ENCODE measurements at places on chromosomes 16 and 17.

DNA sequence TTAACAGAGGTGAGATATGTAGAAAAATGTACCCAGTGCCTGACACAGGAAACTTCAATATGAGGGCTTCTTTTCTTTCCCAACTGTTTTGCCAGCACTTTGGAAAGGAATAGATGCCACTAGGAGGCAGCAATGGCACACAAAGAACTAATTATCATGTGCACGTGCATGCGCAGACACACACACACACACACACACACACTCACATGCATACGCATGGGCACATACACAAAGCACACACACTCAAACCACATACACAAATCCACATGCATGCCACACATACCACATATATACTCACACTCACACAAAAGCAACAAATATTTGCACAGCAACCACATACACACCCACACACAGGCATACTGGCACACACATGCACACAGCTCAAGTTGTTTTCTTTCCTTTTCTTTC lies 8.8 kb upstream of the CEP112 start:
- DNase-seq = no peak

GRCh38 chr16:75108792-75109731 lies 7.5 kb downstream of the LDHD start:
- peak; percentile 23 for DNase-seq

DNA sequence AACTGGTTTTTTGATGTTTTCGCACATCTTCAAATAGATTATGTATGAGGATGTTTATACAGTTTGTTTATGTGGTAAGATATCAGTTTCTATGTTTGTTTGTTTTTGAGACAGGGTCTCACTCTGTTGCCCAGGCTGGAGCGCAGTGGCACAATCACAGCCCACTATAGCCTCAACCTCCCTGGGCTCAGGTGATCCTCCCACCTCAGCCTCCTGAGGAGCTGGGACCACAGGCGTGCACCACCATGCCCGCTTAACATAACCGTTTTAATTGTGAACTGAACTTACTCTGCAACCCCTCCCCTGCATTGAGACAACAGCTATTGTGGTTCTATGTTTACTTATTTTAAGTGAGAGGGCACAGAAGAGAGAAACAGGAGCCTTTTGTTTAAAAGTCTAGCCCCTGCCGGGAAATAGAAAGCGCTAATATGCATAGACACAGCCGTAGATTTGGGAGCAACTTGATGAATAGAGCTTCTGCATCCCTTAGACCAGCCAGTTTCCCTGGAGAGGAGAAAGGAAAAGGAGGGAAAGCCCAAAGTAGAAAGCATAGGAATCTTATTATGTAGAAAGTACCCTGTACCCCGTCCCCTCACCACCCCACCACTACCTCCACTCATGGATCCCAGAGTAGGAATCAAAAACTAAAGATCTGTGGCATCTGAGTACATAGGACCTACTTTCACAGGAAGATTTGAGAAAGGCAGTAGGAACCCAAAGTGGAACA lies 19.6 kb upstream of the APPBP2 start:
- DNase-seq = no peak

GRCh38 chr17:2050300-2051060 lies 4.4 kb upstream of the HIC1 start:
- no peak for DNase-seq

DNA sequence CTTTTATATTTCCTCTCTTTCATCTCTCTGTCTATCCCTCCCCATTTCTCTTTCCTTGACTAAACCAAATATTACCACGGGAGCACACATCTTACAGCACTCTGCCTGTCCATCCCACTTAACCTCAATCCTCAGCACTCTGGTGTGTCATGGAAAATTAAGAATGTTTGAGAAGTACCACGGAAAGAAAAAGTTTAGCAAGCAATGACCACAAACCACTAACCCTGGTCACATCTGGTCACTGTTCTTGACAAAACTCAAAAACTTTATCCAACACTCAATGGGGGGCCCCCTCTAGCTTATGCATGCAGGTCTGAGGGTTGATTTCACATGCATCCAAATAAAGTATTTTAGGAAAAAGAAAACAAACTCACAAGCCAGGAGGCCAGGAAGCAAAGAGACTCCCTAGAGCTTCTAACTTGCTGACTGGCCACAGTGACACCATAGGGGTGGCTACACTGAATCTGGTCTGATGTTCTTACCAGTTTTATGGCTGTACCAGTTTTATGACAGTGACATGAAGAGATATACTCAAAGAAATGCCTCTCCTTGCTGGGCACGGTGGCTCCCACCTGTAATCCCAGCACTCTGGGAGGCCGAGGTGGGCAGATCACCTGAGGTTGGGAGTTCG lies 229.2 kb downstream of the STX8 start:
- DNase-seq = no peak

GRCh38 chr17:77205396-77206125 lies 64.8 kb downstream of the SEC14L1 start:
- DNase-seq = no peak

Data from activated naive CD8-positive, alpha-beta T cell treated with anti-CD3 and anti-CD28 coated beads, Interleukin-2, amount 50 U/mL, for 16 hours (primary cell).